ENCODE measurements at places on chromosomes 2 and 18.

GRCh38 chr2:44559108-44559507, 197.4 kb downstream of the CAMKMT start:
- no peak for DNase-seq

DNA sequence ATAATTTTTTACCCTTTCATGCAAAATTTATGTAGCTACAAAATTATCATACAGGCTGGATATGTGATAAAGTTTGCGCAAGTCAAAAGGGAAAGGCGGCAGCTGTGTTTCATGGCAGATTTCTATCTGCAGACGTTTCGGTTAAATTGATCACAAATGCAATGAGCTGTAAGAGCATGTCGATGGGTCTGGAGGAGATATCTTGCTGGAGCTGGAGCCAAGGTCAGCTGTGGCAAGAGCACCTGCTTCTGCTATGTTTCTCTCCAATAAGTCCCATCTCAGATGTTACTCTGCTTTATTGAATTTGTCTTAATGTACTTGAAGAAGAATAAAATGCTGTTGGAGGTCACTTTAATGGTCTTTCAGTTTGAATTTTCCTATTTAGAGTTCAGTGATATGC, 749.7 kb downstream of the CNTNAP5 start:
- DNase-seq: no peak

DNA sequence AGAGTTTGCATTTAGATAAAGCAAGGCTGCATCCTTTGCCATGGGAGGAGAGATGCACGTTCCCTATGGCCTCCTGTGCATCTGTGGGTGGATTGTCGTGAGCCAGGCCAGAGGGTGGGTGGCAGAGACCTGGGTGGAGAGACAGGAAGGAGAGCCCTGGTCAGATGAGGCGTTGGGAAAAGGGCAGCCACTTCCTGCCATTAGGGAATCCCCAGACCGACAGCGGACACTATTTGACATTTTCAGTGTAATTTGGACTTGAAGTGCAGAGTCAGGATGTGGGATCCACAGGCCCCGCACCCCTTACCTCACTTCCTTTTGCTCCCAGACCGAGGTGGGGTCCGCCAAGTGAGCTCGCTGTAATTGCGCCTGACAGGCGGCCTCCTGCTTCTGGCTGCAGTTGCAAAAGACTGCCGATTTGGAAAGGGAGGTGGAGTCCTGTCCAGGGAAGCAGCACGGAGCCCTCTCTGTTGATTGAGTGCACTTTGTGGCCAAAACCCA, 150.0 kb downstream of the DYSF start:
- peak; percentile 24 for DNase-seq

- DNase-seq: no peak
These were observed 31.6 kb downstream of the SUCLG1 start for GRCh38 chr2:84427235-84428138.

DNA sequence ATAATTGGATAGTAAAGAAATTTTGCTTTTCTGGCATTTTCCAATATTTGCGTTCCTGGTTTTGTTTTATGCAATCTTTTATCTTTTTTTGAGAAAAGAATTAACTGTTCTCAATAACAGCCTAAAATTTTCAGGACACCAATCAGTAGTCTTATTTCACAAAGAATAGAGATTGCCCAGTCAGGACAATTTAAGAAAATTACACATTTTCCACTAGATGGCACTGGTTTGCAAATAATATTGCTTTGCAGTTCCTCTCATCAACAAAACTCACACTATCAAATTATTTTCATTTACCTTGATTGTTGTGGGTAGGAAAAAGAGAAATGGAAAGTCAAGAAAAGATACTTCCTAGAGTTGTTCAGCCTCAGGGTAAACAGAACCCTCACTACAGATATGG, 2.4 kb upstream of the RBM45 start:
- no peak for DNase-seq

GRCh38 chr18:69659142-69659651, 258.5 kb downstream of the DOK6 start:
- no peak for DNase-seq

DNA sequence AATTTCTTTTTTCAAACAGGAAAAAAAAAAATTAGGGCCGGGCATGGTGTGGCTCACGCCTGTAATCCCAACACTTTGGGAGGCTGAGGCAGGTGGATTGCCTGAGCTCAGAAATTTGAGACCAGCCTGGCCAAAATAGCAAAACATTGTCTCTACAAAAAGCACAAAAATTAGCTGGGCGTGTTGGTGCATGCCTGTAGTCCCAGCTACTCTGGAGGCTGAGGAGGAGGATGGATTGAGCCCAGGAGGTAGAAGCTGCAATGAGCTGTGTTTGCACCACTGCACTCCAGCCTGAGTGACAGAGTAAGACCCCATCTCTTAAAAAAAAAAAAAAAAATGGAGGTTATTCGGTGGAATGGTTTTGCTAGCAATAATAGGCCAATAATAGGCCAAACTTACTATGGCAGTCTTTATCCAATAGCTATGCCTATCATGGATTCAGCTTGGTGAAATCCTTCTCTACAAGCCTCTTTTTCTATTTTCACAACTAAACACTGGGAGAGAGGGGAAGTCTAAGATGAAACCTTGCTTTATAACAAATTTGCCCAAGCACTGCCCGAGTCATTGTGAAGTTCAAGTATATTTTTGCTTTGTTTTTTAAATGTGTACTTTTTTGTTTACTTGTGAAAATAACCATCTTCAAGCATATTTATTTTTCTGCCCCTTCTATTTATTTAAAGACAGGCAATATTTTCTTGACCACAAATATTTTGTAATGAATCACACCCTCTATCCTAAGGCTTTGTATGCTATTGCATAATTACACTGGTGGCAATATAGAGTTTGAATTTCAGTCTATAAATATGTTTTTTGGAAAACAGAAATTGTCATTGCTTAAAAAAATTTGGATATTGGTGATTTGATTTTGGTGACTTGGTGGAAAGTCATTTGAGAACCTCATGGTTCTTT, 20.0 kb upstream of the KYNU start:
- DNase-seq: no peak

DNA sequence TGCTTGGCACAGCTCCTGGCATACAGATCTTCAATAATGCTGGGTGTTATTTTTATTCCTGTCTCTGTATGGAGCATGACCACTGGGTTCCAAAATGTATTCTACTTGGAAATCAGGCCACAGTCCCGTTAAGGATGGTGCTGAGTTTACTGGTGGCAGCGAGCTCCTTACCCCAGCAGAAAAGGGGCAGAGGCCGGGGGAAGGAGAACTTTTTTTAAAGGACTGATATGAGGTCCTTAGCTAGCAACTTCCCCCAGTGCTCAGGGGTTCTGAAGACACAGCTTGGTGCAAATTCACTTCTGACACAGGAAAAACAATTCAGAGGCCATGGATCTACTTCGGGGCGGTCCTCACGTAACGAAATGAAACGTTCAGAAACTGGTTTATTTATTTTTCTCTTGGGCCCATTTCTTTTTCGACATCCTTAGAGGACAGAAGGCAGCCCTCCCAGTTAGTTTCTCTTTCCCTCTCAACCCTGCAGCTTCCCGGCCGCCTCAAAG, 872 bp downstream of the RDH14 start:
- DNase-seq: no peak

DNA sequence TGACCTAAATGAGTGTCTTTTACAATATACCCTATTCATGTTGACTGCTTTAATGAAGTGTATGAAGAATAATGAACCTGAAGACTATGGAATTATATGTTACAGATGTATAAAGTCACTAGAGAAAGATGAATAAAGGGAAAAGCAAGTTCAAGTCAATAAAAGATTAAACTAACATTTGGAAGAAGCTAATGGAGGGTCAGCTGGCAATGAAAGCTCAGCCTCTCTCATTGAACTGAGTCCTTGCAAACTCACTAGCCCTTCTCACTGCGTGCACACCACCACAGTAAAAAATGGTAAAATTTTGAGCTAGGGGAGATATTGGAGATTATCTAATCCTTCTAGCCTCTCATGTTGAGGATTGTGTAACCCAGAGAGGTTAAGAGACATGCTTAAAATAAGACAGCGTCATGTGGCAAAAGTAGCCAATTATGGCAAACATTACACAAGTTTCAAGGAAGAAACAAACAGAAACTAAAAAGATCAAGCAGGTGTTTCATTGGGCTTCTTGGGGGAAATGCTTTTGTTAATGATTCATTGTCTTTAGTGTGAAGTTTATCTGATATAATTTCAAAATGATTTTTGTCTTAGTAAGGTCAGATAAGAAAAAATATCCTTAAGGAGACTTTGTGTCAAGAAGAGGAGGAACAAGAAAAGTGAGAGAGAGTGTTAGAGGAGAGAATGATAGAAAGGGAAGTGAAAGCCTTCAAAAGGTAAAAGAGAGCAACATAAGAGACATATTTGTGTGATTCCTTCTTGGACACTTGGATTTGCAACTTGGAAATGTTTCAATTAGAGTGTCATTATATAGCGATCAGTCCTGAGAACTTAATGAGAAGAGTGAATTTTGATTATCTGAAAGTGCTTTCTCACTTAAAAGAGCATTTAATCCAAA, 893.7 kb upstream of the FAM98A start:
- DNase-seq: no peak

DNA sequence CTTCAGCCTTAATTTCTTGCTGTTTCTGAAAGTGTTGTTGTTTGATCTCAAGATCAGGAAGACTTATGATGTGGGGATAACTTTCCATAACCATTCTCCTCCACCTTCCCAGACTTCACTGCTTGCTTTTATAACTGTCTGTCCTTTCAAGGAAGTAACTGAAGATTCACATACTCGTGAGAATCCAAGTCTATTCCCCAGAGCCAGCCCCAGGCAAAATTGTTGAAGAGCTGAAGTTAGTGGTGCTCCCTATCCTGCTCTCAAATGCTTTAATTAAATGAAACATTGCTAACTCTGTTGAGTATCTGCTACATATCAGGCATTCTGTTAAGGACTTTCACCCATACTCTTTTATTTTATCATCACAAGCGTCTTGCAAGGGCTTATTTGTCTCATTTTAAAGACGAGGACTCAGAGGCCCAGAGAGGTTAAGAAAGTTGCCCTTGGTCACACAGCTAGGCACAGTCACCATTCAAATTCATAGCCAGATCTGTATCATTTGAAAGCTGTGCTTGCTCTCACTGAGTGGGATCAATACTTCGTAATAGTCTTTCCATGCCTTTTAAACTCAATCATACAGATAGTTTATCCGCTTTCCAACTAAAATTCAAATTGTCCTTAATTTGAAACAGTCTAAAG, 189.8 kb upstream of the TCF4 start:
- no peak for DNase-seq

DNA sequence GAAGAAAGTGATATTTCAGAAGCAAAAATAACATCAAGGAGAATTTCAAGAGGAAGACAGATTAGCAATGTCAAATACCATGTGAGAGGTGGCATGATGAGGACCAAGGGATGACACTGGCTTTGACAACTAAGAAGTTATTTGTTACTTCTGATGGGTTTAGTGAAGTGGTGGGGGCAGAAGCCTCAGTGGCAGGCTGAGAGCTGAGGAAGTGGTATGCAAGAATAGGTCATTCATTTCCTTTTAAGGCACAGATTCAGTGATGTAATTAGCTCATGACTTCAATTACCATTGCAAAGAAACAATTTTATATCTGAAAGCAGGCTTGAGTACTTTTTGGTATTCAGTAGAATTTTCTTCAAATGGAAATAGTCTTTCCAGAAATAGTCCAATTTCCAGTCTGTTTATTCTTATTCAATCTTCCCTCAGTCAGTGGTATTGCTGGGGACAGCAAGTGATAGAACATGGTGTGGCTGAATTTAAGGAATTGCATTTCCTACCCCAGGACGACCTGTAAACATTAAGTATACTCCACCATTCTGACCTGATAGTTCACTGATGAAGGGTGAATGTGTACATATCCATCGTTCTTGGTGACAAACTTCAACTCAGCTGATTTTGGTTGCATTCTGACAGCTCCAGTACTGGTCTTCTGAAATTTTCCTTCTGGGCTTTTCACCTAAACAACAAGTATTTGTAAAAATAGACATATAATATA, 28.2 kb downstream of the GEMIN6 start:
- DNase-seq: peak; percentile 61

- peak; percentile 28 for DNase-seq
These were observed 21.2 kb upstream of the NAB1 start for GRCh38 chr2:190627448-190628412.

GRCh38 chr2:239318790-239319661, 81.8 kb downstream of the HDAC4 start:
- no peak for DNase-seq

DNA sequence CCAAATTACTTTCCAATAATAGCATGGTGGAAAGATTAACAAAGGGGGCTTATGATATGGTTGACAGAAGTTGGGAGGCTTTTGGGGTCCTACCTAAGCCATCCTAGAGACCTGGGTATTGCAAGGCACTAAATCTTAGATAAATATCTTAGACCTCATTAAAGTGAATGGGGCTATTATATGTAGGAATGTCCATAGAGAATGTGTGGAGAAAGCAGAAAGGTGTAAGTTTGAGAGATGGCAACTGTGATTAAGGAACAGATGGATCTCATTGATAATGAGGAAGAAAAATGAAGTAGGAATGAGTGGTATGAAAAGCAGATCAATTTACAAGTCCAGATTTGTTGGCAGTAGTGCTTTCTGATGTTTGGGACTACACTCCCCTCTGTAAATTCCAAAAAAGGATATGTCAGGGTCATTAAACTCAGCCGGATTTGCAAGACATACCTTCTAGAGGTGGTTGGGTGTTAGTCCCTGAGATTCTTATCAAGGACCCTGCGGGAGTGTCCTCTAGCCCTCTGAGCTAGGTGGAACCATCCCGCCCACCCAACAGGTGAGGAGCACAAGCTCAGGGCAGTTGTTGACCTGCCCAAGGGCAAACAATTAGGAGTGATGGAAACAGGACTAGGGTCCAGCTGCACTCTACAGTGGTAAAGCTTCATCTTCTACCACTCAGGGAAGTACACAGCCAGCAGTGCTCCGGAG, 12.1 kb downstream of the TCF7L1 start:
- no peak for DNase-seq

- peak; percentile 76 for DNase-seq
These were observed 336.4 kb downstream of the PARD3B start for GRCh38 chr2:204881655-204882054.

- DNase-seq: no peak
These were observed 327.6 kb upstream of the CYP26B1 start for GRCh38 chr2:72475246-72475645.

GRCh38 chr18:62214790-62215189, 27.7 kb downstream of the RELCH start:
- no peak for DNase-seq

DNA sequence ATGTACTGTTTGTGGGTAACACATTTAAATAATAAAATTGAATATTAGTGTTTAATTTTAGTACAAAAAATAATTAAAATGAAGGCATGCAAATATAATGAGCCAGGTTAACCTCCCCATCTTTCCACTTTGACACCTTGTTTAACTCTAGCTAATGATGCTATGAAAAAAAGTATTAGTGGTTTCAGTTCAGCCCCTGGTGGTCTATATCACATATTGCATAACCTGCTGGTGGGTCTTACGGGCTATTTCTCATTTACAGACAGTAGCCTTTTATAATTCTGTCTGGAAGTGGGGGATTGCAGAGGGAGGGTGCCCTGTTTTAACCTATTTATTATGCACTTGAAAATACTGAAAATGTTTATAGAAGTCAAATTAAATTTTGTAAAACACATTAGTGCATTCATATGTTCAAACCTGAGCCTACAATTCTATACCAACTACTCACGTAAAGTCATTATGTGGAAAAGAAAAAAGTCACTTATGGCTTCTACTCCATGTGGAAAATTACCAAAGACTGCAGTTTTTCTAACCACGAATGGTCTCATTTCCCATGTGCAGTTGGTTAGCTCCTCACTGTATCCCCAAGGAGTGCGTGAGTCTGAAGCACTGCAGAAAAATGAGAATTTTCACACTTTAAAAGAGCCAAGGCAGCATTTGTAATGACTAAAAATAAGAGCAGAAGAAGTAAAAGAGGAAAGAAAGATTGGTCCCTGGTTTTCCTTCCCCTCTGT, 381.0 kb downstream of the MTX2 start:
- DNase-seq: no peak
